ENCODE measurements at places on chromosomes 7 and 10.

DNA sequence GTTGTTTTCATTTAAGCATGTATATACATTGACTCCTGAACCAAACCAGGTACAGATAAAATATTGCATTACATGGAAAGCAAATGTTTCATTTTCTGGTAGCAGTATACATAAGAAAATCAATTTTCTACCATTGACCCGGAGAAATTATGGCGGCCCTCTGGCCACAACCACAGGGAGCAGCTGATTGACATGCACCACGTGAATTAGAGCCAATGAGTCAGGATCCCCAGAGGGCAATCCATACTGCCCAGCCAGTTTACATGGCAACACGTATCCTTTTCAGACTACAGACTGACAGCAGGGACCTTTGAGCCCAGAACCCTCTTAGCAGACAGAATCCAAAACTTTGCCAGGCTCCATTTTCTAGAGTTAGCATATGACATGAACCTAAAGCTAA, 272.2 kb upstream of the NEBL start:
- no peak for DNase-seq

DNA sequence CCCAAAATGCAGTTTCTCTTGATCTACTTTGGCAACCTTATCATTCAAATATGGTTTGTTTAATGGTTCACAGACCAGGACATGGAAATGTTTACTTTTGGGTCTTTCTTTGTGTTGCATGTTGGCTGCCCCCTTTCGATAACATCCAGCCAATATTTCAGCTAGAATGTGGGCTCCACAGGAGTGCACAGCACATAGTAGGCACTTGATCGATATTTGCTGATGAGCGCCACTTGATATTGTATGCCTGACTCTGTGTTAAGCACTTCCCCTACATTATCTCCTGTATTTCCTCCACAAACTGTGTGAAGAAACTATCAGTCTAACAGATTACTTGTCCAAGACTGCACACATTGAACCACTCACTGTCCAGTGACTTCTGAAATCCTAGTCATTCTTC, 60.2 kb downstream of the SMURF1 start:
- no peak for DNase-seq

DNA sequence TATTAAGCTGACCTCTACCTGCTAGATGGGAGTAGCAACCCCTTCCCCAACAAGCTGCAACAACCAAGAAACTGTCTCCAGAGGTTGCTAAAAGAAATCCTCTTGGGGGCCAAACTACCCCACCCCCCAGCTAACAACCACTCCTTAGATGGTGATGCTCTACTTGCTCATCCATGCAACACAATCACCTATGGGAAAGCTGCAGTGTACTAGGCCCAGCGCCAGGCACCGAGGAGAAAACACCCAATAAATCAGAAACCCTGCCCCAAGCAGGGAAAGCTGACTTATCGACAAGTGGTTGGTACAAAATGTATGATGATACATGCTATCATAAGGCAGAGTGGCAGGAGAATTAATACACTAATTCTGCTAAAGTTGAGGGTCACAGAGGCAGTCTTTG, 17.3 kb downstream of the SLC25A13 start:
- no peak for DNase-seq

- no peak for DNase-seq
Observed at GRCh38 chr7:78350926-78351325, 552.4 kb downstream of the PHTF2 start.

DNA sequence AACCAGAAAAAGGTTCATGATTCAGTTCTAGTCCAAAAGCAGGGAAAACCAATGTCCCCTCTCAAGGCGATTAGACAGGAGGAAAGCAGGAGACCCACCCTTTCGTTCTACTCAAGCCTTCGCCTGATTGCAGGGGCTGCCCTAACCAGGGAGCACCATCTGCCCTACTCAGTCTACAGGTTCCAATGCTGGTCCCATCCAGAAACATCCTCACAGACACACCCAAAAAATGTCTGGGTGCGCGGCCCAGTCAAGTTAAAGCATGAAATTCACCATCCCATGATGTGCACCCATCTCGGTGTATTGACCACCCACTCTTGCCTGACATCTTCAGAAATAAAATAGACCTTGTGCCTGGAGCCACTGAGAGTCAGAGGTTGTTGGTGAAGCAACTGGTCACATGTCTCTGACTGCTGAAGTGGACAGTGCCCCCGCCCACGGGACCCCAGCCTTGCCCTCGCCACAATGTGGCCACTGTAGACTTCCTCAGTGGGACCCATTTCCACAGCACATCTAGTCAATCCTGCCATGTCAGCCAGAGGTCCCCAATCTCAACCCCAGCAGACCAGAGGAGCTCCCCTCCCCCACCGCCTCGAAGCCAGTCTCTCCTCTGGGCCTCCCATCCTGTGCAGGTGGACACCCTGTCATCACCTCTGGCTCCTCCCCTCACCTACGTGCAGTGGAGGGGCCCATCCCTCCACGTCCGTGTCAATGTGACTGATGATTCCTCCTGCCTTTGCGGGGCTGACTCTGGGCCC, 116.3 kb upstream of the PPP2R2D start:
- DNase-seq: no peak

- no peak for DNase-seq
Observed at GRCh38 chr7:127396184-127396583, 3.7 kb upstream of the ZNF800 start.

DNA sequence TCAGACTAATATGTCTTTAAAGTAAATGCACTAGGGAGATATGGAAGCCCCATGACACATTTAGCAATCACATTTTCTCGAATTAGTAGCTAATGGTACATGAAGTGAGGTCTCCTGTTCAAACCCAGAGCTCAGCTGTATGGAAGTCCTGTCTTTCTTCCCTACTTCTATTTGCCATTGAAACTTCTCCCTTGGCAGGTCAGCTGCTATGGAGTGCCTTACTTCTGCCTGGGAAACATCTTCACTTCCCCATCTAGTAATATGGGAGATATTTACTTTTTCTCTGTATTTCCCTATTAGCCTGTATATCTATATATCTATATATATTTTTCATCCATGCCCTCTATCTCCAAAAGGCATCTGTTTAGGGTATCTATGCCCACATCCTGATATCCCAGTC, 225.3 kb upstream of the INHBA start:
- DNase-seq: no peak

GRCh38 chr7:51214098-51214497, 102.5 kb downstream of the COBL start:
- no peak for DNase-seq

- no peak for DNase-seq
Observed at GRCh38 chr7:157607218-157607617, 270.4 kb downstream of the DNAJB6 start.

DNA sequence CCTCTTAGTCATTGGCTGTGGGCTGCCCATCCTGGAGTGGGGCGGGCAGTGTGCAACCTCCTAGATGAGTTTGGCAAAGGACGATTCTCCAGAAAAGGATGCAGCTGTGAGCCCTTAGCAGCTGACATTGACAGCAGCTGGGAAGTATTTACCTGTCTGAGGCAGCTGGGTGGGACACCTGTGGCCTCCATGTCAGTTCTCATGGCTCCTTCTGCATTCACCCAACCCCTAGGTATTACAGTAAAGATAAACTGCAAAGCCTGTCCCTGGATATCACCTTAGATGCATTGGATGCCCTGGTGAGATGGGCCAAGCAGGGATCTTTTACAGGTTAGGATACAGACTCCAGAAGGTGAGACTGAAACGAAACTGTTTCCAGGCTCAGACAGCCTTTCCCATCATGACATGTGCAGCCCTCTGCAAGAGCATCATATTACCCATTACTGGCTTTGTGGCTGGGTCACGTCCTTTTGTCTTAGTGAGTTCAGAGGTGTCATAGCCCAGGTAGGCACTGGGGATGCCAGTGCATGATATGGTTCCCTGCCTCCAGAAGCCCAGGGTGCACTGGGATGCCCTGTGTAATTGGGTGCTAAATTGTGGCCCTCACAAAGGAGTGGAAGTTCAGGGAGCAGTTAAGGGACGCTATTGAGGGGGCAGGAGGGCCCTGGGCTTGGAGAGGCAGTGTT, 28.9 kb downstream of the MINDY4 start:
- DNase-seq: no peak

DNA sequence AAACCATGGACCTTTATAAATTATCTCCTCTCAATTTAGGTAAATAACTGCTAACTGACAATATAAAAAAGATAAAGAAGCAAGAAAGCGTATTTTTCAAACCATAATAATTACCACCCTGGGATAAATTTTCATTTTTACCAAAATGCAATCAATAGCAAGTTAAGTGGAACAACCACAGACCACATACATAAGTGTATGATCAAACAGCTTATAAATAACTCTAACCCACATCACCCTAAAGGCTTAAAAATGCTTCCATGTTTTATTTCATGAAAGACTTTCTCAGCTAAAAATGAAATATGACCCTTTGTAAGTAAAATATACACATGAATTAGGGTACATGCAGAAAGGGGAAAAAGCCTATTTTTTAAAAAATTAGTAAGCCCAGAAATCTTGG, 156.5 kb downstream of the SGMS1 start:
- DNase-seq: no peak

DNA sequence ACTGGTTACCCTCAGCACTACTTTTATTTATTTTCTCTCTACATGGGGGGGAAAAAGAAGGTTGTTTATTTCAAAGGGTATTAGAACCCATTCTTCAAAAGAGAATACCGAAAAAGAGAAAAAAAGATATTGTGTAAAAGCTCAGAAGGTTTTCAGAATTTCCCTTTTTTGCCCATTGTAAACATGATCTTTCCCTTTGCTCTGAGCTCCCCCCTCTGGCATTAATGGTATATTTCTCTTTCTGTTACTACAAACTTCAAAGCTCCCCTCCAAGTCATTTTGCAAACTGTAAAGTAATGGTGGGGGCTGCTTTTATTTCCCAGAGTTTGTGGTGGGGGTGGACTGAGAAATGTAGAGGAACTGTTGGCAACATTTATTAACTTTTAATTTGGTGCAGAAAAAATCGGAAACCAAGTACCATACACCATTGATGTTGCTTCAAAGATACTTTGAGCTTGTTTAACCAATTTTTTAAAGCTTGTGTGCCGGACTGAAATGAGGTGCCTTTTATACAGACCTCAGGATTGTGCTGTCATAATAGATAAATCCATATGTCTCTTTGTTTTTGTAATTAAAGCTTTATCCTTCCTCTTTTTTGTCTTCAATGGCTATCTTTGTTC, 181.5 kb downstream of the EXOC4 start:
- DNase-seq: peak; percentile 1

GRCh38 chr7:76260171-76260703, 42.2 kb upstream of the HSPB1 start:
- no peak for DNase-seq

DNA sequence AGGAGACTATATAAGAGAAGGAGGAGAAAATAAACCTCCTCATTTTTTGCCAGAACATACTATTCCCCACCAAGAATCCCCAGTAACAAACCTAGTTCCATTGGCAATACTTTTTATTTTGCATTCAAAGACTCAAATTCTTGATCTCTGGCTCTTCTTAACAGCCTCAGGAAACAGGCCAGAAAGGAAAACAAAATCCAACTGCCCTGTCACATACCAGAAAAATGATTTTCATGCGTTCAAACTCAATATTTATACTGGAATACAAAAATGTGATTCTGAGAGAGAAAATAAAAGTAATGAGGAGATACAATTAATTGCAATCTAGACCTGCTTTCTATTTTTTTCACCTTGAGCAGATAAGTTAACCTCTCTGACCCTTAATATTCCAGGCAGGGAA, 435.9 kb upstream of the AUTS2 start:
- DNase-seq: no peak

GRCh38 chr10:128487517-128487916, 361.3 kb upstream of the MKI67 start:
- DNase-seq: no peak

- DNase-seq: no peak
Observed at GRCh38 chr7:158263964-158264748, 323.5 kb downstream of the PTPRN2 start.

GRCh38 chr7:69457595-69458504, 140.4 kb upstream of the AUTS2 start:
- DNase-seq: no peak

DNA sequence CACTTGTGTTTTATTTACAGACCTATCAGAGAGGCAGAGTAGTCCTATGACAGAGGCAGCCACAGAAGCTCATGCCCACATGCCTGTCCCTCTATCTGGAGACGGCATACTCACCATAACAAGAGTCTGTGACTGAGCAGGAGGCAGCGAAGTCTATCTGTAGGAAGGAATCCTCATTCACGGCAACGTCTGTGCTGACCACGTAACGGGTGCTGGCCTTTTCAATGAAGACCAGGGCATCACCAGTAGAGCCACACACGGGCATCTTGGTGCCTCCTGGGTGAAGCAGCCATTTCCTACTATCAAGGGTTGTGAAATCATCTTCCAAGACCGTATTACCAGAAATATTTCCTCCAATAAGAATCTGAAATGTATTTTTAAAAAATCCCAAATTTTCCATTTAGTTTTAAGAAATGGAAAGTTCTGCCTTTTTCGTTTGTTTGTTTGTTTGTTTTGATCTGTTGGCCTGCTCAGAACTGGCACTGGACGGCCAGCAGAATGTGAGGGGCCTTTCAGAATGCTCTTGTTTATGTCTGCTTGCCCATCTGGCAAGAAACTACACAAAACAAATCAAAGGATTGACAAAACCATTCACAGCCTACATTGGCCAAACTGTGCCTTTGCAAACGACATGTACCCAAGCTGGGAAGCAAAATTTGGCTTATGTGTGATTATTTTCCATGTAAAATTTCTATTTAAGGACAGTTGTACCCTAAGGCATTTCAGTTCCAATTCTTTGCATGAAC, 93.1 kb upstream of the SLC26A5 start:
- peak; percentile 23 for DNase-seq

DNA sequence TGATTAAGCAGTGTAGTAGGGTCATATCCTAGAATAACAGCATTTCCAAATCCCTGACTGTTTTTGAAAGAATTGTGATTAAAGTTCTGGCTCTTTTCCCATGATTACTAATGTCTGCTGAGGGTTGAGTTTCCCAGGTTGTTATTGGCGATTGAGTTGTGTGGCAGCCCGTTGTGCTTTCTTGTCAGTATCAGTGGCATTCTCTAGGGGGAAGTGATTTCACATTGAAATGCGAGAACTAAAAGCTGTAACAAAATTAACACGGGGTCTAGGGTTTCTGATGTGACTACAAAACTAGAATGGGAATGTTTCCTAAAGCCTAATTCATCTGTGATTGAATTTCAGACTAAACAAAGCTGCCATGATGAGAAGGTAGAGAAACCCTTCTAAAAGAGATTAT, 349.4 kb downstream of the EXOC4 start:
- no peak for DNase-seq
